ENCODE measurements at places on chromosomes 5 and 9.

DNA sequence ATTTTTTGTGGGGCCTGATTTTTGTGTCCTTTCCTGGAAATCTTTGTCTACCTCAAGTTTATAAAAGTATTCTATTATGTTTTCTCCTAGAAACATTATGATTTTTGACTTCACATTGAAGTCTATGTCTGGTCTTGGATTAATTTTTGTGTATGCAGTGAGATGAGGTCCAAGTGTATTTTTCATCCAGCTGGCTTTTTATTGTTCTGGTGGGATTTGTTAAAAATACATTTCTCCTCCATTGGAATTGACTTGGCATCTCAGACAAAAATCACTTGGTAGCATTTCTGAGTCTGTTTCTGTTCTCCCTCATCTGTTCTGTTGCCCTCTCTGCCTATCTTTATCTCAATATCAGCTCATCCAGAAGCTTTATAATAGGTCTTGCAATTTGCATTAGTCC, 109.0 kb downstream of the IRX1 start:
- no peak for DNase-seq

- DNase-seq: no peak
These were observed 27.0 kb downstream of the PLPPR1 start for GRCh38 chr9:101055516-101055915.

GRCh38 chr9:102405218-102405867, 589.8 kb upstream of the CYLC2 start:
- DNase-seq: no peak

GRCh38 chr9:75964427-75964826, 74.0 kb downstream of the PCSK5 start:
- no peak for DNase-seq

- DNase-seq: no peak
These were observed 684 bp upstream of the SLC6A19 start for GRCh38 chr5:1200495-1201326.

- DNase-seq: no peak
These were observed 2287.4 kb upstream of the WWC1 start for GRCh38 chr5:166004006-166004405.

DNA sequence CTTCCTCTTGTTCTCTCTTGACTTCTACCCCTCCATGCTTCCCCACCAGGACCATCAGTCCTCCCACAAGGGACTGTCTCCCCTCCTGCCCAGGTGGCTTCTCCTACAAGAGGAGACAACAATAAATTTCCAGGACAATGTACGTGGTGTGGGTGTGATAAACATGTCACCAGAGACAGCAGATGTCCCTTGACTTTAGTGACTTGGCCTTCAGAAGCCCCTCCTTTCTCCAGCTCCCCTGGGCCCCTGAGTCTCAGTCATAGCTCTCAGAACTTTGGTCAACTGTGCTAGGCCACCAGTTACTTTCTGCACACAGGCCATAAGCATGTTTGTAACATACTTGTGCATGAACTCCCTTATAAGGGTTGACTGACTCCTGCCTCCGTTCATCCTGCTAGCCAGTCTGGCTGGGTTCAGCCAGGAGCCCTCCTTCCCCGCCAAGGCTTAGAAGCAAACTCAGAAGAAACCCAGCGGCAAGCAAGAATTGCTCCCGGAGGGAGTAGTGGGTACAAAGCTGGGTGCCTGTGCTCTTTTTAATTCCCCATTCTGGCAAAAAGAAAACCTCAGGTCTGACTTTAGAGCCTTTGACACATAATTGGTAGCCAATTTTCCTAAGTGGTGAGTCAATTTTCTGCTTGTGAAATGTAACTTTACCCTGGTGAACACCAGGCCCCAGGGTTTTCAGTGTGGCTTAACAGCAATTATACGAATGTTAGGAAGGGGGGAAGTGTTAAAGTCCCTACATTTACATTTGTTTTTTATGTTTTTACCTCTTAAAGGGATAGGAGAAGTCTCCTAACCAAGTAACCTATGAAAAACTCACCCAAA, 49.2 kb downstream of the EBF1 start:
- no peak for DNase-seq

DNA sequence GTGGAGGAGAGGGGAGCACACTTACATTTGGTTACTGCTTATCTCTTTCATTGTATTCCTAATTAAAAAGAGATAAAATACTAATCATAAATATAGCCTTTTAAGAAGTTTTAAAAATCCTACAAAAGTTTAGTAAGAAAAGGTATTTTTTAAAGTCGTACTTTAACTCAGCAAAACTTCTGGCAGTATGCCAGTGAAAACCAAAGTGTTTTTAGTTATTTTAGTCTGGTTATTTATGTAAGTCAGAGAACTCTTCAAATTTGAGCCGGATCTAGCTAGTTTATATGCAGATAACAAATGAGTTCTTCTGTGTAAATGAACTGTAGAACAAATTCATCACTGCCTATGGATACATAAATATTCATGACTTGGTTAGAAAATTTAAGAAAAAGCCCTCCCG, 36.5 kb upstream of the ANKDD1B start:
- no peak for DNase-seq

DNA sequence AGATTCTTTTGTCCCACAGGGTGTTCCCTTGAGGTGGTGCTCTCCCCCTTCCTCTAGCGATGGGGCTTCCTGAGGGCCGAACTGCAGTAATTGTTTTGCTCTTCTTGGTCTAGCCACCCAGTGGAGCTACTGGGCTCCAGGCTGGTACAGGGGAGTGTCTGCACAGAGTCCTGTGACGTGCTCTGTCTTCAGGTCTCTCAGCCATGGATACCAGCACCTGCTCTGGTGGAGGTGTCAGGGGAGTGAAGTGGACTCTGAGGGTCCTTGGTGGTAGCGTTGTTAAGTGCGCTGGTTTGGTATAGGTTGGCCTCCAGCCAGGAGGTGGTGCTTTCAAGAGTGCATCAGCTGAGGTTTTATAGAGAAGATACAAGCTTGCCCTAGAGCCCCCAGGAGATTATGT, 20.4 kb upstream of the CEP72 start:
- no peak for DNase-seq

DNA sequence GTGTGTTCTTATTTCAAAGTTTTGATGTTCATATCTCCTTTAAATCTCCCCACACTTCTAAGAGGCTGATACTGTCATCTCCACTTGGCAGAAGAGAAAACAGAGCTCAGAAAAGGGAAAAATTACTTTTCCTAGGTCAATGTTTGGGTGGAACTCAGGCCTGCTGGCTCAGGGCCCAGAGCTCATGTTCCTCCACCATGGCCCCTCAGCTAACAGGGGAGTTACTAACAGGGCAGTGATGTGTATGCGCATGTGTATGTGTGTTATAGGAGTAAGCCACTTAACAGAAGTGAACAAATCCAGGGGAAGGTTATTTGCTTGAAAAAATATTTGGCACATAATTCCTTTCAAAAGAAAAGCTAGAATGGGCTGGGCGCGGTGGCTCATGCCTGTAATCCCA, 2.5 kb downstream of the C1QTNF2 start:
- DNase-seq: no peak

DNA sequence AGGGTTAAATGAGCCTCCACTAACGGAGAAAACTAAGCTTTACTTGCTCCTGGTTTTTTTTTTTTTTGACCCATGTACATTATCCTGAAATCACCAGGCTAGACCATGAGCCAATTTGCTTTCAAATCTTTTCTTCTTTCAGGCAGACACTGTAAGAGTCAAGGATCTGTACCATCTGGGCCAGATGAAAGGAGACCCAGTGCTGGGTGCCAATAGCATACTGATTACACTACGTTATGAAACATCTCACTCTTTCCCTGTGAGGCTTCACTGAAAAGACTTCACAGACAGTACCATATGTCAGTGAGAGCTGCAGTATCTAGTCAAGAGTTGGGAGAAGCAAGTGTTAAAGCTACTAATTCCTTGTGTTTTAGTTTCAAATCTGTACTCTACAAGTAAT, 161.2 kb upstream of the PTPRD start:
- DNase-seq: no peak

DNA sequence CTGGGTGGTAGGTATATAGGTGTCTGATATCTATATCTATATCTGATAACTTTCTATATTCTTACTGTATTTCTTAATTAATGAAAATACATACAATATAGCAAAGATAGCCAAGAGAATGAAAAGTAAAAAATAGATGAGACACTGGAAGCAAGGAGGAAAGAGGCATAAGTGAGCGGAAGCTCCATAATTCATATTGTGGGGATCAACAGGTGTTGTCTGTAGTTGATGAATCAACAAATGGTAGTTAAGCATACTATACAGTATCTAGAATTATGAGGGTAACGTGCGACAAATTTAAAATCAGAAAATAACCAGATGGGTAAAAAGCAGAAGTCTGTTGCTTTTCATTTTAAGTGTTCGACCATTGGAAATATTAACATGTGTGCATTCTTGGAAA, 7.1 kb downstream of the SPTLC1 start:
- DNase-seq: no peak

- DNase-seq: no peak
These were observed 34.5 kb upstream of the NCS1 start for GRCh38 chr9:130137641-130138081.

- no peak for DNase-seq
These were observed 69.2 kb downstream of the SYK start for GRCh38 chr9:90870621-90871326.

- no peak for DNase-seq
These were observed 37.9 kb upstream of the HTR1A start for GRCh38 chr5:64000096-64000495.

- no peak for DNase-seq
These were observed 635.9 kb downstream of the TLE1 start for GRCh38 chr9:81053298-81054025.

GRCh38 chr9:129572052-129572425, 48.9 kb downstream of the C9orf50 start:
- no peak for DNase-seq

DNA sequence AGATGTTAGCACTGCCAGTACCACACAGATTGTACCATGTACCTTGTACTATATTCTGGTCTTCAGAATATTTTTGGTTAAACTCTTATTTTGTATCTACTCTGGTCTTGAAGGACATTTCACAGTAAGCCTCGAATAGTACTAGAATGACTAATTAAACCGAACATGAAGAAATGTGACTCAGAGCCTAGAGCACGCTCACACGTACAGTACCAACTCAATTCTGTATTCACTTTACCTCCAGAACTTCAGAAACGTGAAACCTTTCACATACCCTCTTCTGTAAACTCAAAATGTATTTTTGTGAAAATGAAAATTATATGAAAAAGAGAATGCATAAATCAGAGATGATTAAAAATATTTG, 112.8 kb downstream of the MVB12B start:
- no peak for DNase-seq

DNA sequence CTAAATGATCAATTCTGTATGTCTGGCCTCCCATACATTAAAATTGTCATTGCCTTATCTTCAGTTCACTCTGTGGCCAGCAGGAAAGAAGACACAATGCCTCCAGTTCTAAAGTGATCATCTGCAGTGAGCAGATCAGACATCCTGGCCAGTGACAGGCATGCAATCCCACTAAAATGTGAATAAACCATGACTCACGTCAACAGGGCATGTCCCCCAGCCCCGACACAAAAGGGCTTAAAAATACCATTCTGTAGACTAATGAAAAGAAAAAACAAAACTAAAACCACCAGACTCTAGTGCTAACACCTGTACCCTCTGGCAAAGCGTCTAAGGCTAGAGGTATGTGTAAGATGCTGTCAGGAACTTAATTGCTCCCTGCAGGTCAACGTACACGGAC, 38.5 kb downstream of the DDX31 start:
- DNase-seq: no peak

DNA sequence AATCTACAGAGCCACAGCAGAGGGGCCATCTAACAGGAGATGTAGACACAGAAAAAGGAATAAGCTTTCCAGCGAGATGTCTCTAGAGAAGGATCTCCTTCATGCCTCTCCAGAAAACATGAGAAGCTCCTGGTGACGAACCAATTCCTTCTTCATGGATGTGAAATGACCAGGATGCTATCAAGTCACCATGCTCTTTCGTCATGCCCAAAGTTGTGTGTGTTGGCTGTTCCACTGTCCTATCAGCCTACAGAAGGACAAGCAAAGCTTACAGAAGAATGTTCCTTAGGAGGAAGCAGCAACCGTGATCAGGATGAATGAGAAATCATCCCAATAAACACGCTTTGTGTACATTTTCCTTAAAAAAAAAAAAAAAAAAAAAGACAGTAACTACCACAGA, 54.4 kb downstream of the ALDH7A1 start:
- no peak for DNase-seq

- no peak for DNase-seq
These were observed 19.7 kb downstream of the HMGXB3 start for GRCh38 chr5:150020249-150020648.

DNA sequence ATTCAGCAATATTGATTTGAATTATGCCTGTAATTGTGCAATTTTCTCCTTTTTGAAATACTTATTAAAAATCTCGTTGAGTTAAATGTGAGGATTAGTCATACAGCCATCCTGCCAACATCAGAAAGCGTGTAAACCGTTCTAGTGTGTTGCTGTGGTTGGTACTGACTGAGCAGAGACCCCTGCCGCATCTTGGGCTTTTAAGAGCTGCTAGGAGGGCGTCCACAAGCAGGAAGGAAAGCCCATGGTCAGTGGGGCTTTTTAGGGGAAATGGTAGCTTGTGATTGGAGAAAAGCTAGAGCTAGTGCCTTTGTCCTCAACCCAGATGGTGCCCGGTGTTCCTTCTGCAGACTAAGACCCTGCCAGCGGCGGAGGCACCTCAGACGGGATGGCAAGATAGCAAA, 1.3 kb downstream of the SDHA start:
- no peak for DNase-seq

- no peak for DNase-seq
These were observed 484.4 kb upstream of the KIF2A start for GRCh38 chr5:61821561-61821960.

- no peak for DNase-seq
These were observed 83.5 kb upstream of the BOD1 start for GRCh38 chr5:173699966-173700365.

DNA sequence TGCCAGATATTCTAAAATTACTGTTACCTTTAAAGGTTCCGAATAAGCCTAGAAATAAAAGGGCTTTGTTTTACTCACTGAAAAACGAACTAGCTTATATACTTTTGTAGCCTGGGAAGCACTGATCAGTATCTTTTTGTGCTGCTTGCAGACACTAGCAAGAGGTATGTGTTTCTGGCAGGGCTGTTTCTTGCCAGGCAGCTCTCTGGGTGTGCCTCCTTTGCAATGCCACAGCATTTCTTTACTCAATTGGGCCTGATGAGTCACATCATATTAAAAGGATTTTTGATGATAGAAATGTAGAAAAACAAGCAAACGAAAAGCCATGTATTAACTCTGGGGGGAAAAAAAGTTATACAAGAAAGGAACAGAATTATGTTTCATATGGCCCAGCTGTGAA, 35.6 kb downstream of the CD180 start:
- no peak for DNase-seq

DNA sequence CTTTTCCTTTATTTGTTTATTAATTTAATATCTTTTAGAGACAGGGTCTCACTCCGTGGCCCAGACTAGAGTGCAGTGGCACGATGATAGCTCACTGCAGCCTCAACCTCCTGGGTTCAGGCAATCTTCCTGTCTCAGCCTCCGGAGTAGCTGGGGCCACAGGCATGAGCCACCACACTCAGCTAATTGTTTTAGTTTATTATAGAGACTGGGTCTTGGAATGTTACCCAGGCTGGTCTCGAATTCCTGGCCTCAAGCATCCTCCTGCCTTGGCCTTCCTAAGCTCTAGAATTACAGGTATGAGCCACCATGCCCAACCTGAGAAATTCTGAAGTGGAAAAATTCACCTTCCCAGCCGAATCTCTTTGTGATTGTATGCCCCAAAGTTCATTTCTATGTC, 139.4 kb upstream of the SLC12A2 start:
- DNase-seq: no peak

All from activated CD8-positive, alpha-beta memory T cell treated with anti-CD3 and anti-CD28 coated beads for 4 hours (primary cell).